Right hindlimb (tissue), 1 donor: ENCODE measurements at places on chromosomes 13 and 19.

- DNase-seq = no peak
Observed at GRCh38 chr19:17688853-17689595, 870 bp upstream of the UNC13A start.

GRCh38 chr19:51783372-51783771, 11.6 kb upstream of the FPR3 start:
- DNase-seq = no peak

- peak; percentile 56 for DNase-seq
Observed at GRCh38 chr13:40371531-40372125, 294.8 kb downstream of the FOXO1 start.

- DNase-seq = peak; percentile 64
Observed at GRCh38 chr19:19550972-19551852, 13.1 kb downstream of the CILP2 start.

GRCh38 chr13:30222254-30222653, 85.1 kb downstream of the KATNAL1 start:
- DNase-seq = no peak
